Activated CD8-positive, alpha-beta T cell treated with anti-CD3 and anti-CD28 coated beads, Interleukin-2, amount 10 ng/mL, durations not matched to agents 7 days and 5 days (primary cell): ENCODE measurements at places on chromosomes 7 and 10. TPM values are rescaled to one million over a fixed set of nuclear protein-coding genes. Genes with fewer than 3 reads are reported as not detected.

- peaks cover 14% of the 10 kb centered on the region for H3K4me1 ChIP-seq
- peak overlapping the region; percentile 87 for H3K27ac ChIP-seq
- H3K4me3 ChIP-seq: peak overlapping the region; percentile 63
- peaks cover 2% of the 10 kb centered on the region for H3K36me3 ChIP-seq
- no peaks in the 10 kb centered on the region for H3K27me3 ChIP-seq
Observed at GRCh38 chr7:2138146-2138765, 94.5 kb downstream of the MAD1L1 start.

DNA sequence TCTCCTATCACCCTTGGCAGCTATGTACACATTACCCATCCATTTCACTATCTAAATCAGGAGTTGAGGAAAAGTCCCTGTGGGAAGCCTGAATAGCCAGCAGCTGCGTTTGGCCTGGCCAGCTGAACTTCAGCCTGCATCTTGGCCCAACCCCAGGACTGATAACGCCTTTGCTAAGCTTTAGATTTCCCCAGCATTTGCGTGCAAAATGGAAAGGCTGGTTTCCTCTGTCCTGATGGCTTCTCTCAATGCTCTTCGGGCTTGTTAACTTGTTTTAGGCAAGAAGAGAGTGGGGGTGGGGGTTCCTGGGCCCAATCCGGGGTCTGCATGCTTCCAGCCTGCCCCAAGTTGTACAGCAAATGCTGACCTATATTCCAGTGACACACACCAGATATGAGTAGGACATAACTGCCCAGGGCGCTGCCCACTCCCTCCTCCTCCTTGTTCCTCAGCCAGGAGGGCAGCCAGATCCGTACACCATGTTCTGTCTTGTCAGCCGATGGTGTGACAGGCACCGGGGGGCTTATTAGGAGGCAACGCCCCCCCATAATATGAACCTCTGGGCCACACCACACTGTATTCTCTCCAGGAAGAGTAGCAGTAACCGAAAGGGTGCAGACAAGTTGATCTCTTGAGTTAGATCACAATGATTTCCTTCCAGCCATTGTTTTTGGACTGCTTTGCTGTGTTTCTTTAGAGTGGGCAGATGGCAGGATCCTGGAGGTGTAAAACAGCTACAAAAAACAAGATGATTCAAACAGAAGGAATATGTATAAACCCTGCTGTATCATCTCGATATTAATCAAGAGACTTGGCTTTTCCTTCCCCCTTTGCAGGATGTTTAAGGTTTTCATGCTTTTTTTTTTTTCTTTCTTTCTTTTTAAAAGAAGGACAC is 339.0 kb downstream of the RNLS start:
- DNase-seq: no peak
- peaks cover 9% of the 10 kb centered on the region for H3K27me3 ChIP-seq
- no peak overlapping the region for H3K4me3 ChIP-seq
- peaks cover 2% of the 10 kb centered on the region for H3K36me3 ChIP-seq
- H3K4me1 ChIP-seq: peaks cover 17% of the 10 kb centered on the region

CC2D2B gene
- 0.21 TPM for total RNA-seq

SPDYE16 gene
- 0.16 TPM for total RNA-seq

RSPH10B2 gene
- 1.1 TPM for total RNA-seq

WNT2 gene
- total RNA-seq: not detected

GRCh38 chr7:126972571-126972970 is 280.2 kb downstream of the GRM8 start:
- H3K36me3 ChIP-seq: no peaks in the 10 kb centered on the region
- H3K27me3 ChIP-seq: no peaks in the 10 kb centered on the region
- H3K4me1 ChIP-seq: no peaks in the 10 kb centered on the region
- no peak for DNase-seq
- H3K4me3 ChIP-seq: no peak overlapping the region
- no peak overlapping the region for H3K27ac ChIP-seq

GRCh38 chr10:50794490-50794889 is 54.8 kb downstream of the ASAH2B start:
- H3K4me3 ChIP-seq: no peak overlapping the region
- DNase-seq: no peak
- H3K4me1 ChIP-seq: no peaks in the 10 kb centered on the region
- H3K27ac ChIP-seq: no peak overlapping the region
- peaks cover 13% of the 10 kb centered on the region for H3K27me3 ChIP-seq

DNA sequence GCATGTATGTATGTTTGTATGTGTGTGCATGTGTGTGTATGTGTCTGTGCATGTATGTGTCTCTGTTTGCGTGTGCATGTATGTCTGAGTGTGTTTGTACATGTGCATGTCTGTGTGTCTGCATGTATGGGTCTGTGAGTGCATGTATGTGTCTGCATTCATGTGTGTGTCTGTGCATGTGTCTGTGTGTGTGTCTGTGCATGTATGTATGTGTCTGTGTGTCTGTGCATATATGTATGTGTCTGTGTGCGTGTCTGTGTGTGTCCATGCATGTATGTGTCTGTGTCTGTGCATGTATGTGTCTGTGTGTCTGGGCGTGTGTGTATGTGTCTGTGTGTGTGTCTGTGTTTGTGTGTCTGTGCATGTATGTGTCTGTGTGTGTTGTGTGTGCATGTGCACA is 49.9 kb upstream of the DIP2C start:
- H3K27ac ChIP-seq: no peak overlapping the region
- H3K27me3 ChIP-seq: no peaks in the 10 kb centered on the region
- no peak for DNase-seq
- H3K4me1 ChIP-seq: no peaks in the 10 kb centered on the region
- no peak overlapping the region for H3K4me3 ChIP-seq

- no peak overlapping the region for H3K4me3 ChIP-seq
- DNase-seq: no peak
- no peak overlapping the region for H3K27ac ChIP-seq
- H3K27me3 ChIP-seq: no peaks in the 10 kb centered on the region
Observed at GRCh38 chr10:94075506-94075905, 81.8 kb downstream of the PLCE1 start.

DNA sequence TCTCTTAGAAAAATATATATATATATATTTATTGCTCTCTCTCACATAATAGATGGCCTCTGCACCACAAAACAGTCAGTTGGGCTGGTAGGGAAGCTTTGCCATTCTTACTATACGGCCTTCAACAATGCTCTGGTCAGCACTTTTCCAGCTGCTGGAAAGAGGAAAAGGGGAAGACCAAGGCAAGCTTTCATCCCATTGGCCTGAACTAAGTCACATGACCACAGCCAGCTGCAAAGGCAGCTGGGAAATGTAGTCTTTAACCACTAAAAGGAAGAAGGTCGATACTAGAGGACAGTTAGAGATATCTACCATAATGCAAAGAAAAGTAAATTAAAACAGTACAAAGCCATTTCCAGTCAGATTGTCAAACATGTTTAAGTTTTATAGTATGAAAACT is 58.4 kb upstream of the MACROH2A2 start:
- no peak overlapping the region for H3K27ac ChIP-seq
- no peak overlapping the region for H3K4me3 ChIP-seq
- H3K36me3 ChIP-seq: no peaks in the 10 kb centered on the region
- DNase-seq: no peak

DNA sequence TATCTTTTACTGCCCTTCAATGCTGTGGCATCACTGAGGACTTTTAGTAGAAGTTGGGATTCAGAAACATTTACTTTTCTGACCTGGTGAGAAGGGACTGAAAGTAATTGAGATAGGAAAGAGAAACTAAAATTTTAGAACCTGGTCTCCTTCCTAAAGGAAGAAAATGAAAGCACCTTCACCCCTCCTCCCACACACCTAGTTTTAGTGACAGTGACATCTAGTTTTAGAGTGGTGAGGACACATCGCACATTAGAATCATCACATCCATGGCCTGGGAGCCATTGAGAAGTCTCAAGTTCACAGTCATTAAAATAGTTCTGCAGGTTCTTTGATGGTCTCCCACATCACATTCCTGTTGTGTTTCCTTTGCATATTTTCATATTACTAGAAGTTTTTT is 16.1 kb downstream of the TAS2R41 start:
- H3K27ac ChIP-seq: no peak overlapping the region
- peaks cover 2% of the 10 kb centered on the region for H3K27me3 ChIP-seq
- peaks cover 18% of the 10 kb centered on the region for H3K4me1 ChIP-seq
- H3K4me3 ChIP-seq: no peak overlapping the region

IQCE gene
- total RNA-seq: 12.4 TPM

GRCh38 chr7:85474234-85474633 is 287.4 kb upstream of the SEMA3D start:
- H3K4me1 ChIP-seq: no peaks in the 10 kb centered on the region
- H3K27me3 ChIP-seq: no peaks in the 10 kb centered on the region
- H3K27ac ChIP-seq: no peak overlapping the region
- no peak for DNase-seq

CPA2 gene
- not detected for total RNA-seq

PTER gene
- 12.8 TPM for total RNA-seq

FAM25A gene
- not detected for total RNA-seq

- no peak for DNase-seq
- no peaks in the 10 kb centered on the region for H3K36me3 ChIP-seq
- no peaks in the 10 kb centered on the region for H3K4me1 ChIP-seq
- no peak overlapping the region for H3K27ac ChIP-seq
- no peak overlapping the region for H3K4me3 ChIP-seq
- no peaks in the 10 kb centered on the region for H3K27me3 ChIP-seq
Observed at GRCh38 chr7:51222916-51223315, 93.7 kb downstream of the COBL start.

NCF1 gene
- total RNA-seq: 3.0 TPM

- peak; percentile 18 for DNase-seq
- H3K27me3 ChIP-seq: no peaks in the 10 kb centered on the region
- H3K36me3 ChIP-seq: peaks cover 22% of the 10 kb centered on the region
- no peak overlapping the region for H3K27ac ChIP-seq
Observed at GRCh38 chr10:124736491-124737136, 7.6 kb downstream of the FAM53B start.

GRCh38 chr10:103833731-103834365 is 21.5 kb downstream of the SH3PXD2A start:
- peaks cover 16% of the 10 kb centered on the region for H3K27me3 ChIP-seq
- H3K36me3 ChIP-seq: no peaks in the 10 kb centered on the region
- DNase-seq: no peak
- no peaks in the 10 kb centered on the region for H3K4me1 ChIP-seq
- H3K27ac ChIP-seq: no peak overlapping the region
